Lower leg skin (tissue), 4 donors: ENCODE measurements at places on chromosomes 1 and 21.

GRCh38 chr1:10664251-10664650 is 132.2 kb downstream of the CASZ1 start:
- no peak for DNase-seq

GRCh38 chr1:160888926-160889325 is 3.9 kb upstream of the ITLN1 start:
- DNase-seq = no peak

DNA sequence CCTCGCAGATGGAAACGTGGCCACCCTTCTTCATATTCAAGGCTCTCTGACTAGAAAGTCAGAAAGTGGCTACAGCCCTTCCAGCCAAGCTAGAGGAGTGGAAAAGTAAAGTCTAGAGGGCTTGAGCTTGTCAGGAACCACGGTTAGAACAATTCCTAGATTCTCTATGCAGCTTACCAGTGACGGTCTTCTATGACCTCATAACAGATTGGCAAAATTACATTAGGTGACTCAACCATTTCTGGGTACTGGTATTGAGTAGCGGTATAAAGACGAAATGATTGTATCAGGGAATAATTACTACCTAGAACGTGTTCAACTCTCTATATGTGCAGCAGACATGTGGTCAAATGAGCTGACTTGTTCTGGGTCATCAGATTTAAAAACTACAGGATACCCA is 155.0 kb upstream of the RUNX1 start:
- DNase-seq = no peak

DNA sequence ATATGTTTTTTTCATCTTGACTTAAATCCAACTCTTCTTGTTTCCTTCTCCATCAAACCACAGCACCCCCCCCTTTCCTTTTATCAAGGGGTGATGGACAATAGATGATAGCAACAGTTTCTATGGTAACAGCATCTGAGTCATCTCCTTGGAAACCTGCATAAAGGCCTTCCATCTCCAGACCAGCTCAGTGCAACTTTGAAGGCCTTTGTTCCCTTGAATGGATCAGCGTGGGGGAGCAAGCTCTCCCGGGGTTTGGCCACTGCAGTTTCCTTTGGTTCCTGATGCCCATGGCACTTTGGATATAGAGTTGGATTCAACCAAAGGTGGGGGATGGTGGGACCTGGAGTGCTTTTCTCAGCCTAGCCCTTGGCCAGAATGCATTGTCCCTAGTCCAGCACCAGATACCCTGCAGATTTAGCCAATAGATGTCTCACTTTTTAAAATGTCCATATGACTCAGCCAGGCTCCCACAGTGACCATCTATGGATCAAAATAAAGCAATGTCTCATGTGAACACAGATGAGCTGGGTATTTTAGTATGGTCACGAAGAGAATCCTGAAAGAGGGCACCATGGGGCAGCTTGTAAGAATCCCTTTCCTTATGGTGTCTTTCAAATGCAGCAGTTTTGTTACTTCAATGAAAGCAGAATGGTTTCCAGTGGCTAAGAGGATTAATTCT is 127.7 kb downstream of the SPATA46 start:
- no peak for DNase-seq

- DNase-seq = no peak
These were observed 103.8 kb upstream of the USP25 start for GRCh38 chr21:15626031-15626430.

DNA sequence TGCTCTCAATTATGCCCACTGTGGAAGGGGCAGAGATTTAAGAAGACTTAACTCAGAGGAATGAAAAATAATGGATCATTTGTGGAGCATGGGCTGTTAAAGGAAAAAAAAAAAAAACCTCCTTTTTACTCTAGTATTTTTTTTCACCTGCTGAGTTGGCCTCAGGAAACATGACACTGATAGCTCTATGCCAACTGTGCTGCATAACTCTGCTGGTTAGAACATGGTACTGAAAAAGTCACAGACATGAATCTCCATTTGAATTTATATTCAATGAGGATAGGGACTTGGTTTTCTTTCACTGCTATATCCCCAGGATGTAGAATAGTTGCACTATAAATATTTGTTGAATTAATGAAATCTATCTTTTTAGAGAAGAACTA is 86.1 kb upstream of the KIAA0040 start:
- no peak for DNase-seq

DNA sequence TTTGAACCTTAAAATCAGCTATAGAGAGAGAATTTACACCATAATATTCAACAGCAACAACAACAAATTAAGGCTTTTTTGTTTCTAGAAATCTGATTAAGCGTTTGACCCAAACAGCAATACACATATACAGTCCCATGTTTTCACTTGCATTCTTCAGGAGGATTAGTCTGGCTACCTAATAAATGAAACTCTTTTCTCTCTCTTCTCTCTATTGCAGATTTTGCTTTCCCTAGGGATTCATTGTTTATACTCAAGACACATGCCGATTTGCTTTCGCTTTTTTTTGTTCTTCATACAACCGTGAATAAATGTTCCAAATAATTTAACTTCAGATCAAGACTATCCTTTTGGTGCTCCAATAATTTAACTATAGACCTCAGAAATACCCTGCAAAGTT is 162.4 kb upstream of the PTBP2 start:
- no peak for DNase-seq

DNA sequence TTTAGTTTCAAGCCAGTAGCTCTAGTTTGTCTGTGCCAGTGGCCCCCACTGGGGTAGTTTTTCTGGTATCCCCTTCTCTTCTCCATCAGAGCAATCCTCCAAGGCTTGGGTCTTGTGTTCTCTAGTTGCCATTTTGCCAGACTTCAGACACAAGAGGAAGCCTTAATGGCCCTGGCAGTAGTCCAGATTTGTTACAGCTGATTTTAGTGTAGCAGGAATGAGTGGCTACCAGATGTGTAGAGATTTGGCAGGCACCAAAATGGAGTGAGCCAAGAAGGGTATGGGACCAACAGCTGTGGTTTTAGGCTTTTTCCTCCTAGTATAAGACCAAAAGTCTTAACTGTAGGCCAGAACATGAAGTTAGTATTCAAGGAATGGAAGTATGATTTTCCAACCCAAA is 56.8 kb downstream of the ACP6 start:
- DNase-seq = no peak

DNA sequence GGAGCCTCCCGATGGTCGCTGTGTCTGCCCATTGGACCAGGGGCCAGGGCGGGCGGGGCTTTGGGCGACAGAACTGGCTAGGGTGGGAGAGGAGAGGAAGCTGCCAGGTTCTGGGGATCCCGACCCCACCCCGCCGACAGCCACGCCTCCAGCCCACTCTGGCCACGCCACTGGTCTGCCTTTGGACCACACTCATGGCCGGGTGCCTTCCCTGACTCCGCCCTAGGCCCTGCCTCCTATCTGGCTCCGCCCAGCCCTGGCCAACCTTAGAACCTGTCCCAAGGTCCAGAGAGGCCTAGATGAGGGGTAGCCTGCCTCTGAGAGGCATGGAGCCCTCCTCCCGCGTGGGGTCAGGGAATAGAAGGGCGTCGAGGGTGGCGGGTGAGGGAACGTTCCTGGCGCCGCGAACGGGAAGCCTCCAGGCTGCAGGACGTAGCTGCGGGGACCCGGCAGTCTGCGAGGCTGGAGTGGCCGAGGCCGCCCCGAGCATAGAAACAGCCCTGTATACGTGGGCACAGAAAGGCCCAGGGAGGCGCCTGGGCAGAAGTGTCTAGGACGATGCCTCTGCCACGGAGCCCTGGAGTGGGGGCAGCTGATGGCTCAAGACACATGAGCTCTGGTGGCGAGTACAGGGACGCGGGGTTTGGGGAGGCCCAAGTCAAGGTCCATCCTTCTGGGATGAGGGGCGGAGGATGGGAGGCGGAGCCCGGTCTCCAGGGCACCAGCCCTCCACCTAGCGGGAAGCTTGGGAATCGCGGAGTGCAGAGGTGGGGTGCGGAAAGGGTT is 11.5 kb upstream of the COL16A1 start:
- DNase-seq = peak; percentile 89

DNA sequence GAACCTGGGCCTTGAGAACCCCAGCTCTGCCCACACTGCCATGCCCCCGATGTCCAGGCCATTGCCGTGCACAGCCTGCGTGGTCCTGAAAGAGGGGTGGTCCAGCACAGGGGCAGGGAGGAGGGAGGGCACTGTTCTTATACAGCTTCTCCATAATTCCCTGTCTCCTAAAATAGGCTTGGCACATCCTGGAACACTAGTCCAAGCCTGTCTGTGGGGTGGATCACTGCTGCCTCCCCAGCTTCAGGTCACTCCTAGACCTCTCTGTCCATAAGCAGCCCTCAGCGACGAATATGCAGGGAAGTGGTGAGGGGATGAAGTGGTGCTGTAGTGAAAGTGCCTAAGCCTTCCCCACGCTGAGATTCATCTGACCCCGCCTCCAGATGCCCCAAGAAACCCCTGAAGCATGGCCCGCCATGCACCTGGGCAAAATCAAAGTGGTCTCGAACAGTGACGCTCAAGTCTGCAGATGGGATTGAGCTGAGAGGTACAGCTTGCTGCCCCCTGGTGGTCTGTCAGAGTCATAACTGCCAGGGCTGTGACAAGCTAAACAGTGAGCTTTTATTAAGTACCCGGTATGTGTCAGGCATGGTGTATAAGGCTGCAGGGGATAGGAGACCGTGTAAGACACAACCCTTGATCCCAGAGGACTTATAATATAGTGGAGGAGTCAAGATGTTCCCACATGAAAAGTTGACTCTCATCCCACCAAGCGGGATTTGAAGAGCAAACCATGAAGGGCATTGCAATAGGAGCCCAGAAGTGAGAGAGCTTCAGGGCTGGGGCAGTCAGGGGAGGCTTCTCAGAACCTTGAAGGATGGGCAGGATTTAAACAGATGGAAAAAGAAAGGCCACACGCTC is 66.6 kb downstream of the FAM163A start:
- DNase-seq = peak; percentile 27

DNA sequence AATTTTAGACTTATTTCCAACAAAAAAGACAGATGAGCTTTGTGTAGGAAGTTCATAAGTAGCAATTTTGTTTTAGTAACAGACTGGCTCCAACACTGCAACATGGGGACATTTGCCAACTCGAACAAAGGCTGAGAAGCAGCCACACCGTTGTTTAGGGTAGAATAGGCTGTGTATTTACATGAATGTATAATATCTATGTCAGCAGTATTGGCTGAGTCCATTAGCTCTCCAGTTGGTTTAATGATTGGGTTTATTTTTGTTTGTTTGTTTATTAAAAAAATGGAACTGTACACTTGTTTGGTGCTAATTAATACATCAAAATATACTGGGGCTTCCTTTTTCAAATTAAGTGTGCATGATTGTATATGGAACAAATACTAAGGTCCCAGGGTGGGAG is 7.3 kb upstream of the TMCO2 start:
- DNase-seq = no peak

- no peak for DNase-seq
These were observed 178.9 kb downstream of the PDE4B start for GRCh38 chr1:65971547-65971946.

DNA sequence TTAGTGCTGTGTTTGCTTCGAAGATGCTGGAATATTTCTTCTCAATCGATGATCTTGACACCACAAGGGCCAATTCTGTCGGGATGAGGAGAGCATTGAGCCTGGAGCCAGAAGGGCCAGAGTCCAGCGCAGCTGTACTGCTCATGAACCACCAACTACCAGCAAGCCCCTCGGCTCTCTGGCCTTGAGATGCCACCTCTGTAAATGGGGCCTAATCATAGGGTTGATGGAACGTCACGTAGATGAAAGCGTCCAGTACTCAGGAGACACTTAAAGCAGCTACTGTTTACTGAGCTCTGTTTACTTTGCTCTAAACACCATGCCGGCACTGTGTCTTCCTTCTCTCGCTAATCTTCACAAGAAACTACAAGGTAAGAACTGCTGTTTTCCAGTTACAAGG is 26.3 kb downstream of the CCDC185 start:
- no peak for DNase-seq

DNA sequence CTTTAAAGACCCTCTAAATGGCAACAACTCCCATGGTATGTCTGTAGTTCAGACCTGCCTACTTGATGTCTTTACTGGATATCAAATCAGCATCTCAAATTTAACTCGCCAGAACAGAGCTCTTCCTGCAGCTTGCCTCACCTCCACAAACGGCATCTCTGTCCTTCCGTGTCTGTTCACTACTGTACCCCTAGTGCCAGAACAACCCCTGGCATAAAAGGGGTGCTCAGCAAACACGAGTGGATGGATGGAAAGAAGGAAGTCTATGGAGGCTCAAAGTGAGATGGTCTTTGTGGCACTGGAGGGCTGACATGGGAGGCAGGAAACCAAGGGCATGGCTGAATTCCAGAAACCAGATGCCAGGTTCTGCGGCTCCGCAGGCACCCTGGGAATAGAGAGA is 22.7 kb downstream of the MRPL37 start:
- DNase-seq = no peak

- DNase-seq = no peak
These were observed 81.7 kb upstream of the ADAM30 start for GRCh38 chr1:119978018-119978505.

DNA sequence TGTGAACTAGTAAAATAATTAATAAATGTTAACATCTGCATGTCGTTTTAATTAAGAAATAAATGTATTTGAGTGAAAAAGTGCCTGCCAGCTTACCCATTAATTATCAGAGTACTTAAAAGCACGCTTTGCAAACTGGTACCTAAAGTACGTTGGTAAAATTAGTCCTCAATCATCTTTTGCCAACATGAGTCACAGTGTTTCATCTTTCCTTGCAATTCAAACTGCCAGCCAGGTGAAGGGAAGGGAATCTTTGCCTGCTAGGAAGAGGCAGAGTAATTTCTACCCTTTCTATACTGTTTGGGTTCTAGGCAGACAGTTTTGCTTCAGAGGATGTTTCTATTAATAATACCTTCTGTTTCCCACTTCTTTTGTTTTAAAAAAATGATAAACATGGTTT is 57.2 kb upstream of the CNIH3 start:
- DNase-seq = no peak

DNA sequence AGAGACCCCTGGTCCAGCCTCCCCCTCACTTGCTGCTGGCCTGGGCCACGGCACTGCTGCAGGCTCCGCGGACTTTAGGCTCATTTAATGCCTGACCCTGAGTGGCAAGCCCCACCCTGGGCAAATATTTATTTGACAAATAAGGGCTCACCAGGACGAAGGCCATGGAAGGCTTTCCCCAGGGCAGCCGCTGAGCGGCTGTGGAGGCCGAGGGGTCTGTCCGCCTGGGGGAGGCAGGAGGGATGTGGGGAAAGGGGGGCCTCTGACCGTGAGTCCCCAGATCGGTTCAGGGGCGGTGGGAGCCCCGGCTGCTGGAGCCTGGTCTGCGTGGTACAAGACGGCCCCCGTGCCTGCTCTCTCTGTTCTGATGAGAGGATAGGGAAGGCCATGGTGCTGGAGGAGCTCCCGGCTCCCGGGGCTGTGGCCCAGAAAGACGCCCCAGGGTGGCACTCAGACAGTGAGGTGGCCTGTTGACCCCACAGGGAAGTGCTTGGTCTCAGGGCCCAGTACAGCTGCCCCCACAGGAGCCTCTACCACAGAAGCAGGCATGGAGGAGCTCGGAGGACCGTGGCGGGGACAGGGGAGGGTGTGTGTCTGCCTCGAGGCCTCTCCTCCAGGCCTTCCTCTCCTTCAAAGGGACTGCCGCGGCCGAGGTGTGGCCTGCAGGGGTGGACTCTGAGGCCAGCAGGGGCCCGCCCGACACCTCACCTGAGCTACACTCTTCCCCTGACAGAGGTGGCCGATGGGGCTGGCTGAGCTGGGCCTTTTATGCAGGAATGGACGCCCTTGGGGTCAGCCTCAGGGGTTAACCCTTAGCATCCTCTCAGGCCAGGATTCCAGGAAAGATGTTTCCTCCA is 9.1 kb upstream of the C1orf159 start:
- DNase-seq = no peak
